ENCODE measurements at places on chromosomes 16 and 17.

GRCh38 chr16:11674001-11674817, 6.0 kb downstream of the SNN start:
- DNase-seq: no peak

DNA sequence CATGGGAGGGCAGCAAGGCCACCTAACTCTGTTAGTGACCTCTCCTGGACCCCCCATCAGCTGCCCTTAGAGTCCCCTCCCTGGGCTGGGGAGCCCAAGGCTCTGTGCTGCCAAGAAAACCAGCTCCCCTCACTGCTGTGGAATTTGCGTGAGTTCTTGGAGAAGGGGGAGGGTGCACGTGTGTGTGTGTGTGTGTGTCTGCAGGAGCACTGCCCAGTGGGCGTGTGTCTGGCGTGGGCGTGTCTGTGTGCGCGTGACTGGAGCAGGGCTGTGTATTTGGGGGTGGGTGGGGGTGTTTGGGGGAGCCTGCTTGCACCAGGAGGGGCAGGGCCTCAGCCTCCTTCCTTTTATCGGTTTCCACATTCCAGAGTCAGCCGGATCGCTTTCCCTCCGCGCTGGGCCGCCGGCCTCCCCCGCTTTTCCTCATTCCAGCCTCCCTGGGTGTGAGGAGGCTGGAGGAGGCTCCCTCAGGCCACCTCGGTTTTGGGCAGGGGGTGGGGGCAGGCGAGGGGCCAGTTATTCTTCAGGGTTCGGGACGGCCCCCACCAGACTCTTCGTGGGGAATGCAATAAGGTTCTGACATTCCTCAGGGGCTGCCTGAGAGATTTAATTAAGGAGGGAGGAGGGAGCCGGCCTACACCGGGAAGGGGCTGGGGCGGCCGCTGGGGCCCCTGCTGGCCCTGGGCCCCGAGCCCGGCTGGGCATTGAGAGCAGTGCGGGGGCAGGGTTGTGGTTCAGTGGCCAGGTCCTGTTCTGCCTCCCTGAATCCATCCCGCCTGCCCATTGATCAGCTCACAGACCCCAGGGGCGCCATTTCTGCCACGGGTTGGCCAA, 2.5 kb downstream of the VASN start:
- no peak for DNase-seq

GRCh38 chr17:7042501-7043181, 1.3 kb downstream of the SLC16A11 start:
- DNase-seq: peak; percentile 54

DNA sequence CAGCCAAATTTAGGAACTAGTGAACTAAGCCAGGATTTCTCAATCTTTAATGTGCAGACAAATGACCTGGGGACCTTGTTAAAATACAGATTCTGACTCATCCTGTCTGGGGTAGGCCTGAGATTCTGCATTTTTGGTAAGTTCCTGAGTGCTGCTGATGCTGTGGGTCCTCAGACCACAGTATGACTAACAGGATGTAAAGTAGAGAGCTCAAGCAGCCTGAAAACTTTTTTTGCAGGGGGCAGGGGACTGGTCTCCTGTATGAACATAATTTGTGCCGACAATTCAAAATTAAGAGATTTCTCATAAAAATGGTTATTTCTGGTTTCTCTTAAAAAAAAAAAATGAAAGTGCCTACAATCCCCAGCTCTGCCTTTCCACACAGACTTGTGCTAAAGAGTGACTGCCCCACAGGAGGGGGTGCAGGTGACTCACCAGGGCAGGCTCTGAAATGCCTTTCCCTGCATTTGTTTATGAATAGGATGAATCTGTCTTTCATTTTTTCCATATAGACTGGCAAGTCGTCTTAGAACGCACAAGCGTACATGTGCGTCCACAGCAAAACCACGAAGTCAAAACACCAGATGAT, 271.5 kb downstream of the PHKB start:
- DNase-seq: no peak

- peak; percentile 29 for DNase-seq
Observed at GRCh38 chr17:17919169-17920107, 52.8 kb downstream of the TOM1L2 start.

GRCh38 chr16:23842137-23842600, 6.4 kb downstream of the PRKCB start:
- peak; percentile 75 for DNase-seq

DNA sequence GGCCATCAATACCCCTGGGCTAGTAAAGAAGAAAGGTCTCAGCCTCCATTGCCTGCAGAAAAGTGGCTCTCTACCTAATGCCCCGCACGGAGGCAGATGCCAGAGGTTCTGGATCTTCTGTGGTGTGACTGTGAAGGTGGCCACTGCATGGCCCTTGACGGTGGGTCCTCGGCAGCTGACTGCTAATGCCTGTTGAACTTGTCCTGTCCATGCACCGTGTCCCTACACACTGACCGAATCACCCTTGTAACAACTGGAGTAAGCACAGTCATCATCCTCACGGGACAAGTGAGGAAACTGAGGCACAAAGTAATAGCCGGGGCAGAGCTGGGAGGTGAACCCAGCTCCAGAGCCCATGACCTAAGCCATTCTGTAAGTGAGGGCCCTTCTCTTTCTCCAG, 48.8 kb downstream of the MYH11 start:
- no peak for DNase-seq

DNA sequence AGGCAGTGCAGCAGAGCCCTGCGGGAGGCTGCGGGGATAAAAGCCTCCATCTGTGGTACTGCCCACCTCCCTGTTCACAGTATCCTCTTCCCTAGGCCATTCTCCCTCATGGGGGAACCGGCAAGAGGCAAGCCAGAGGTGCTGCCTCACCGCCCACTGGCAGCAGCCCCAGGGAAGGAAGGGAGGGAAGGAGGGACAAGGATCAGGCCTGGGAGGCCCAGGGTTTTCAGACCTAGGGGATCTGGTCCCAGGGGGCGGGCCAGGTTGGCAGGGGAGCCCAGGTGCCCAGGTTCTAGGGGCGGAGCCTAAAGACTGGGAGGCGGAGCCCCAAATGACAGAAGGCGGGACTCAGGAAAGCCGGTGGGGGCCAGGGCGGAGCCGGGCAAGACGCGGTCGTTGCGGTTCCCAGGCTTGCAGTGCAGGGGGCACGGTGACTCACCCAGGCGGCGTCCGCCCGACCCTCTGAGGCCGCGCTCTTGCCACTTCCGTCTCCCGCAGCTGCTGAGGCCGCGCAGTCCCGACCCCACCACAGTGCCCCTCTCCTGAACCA, 3.0 kb upstream of the MTMR4 start:
- DNase-seq: no peak

GRCh38 chr16:4859900-4860255, 12.6 kb downstream of the UBN1 start:
- no peak for DNase-seq

DNA sequence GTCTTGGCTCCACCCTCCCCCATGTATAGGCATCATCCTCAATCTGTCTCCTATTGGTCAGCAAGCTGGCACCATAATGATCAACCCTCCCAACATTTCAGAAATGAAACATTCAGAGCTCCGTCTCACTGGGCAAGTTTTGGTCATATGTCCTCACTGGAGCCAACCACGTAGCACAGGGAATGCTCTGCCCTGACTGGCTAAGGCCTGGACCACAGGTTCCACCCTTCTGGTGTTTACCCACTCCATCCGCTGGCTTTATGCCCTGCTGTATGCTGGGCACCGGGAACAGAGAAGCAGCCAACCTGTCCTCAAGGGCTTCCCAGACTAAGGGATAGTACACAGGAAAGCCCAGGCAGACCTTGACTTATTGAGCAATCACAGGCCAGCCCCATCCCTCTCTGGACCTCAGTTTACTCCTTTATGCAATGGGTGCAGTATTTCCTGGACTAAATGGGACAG, 20.5 kb downstream of the MYO15A start:
- DNase-seq: no peak

- no peak for DNase-seq
Observed at GRCh38 chr17:15946611-15947120, 1.7 kb downstream of the ADORA2B start.

DNA sequence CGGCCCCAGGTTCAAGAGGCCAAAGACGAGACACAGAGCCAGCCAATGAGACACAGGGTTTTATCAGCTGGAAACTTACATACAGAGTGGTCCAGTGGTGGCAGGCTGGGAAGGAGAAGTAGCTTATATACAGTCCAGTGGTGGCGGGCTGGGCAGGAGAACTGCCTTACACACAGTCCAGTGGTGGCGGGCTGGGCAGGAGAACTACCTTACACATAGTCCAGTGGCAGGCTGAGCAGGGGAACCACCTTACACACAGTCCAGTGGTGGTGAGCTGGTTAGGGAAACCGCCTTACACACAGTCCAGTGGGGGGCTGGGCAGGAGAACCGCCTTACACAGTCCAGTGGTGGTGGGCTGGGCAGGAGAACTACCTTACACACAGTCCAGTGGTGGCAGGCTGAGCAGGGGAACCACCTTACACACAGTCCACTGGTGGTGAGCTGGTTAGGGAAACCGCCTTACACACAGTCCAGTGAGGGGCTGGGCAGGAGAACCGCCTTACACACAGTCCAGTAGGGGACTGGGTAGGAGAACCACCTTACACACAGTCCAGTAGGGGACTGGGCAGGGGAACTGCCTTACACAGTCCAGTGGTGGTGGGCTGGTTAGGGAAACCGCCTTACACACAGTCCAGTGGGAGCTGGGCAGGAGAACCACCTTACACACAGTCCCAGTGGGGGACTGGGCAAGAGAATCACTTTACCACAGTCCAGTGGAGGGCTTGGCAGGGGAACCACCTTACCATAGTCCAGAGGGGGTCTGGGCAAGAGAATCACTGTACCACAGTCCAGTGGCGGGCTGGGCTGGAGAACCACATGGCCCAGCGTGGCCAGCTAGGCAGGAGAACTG, 90.9 kb downstream of the GAS7 start:
- DNase-seq: no peak

GRCh38 chr17:9456330-9456729, 119.3 kb downstream of the STX8 start:
- no peak for DNase-seq

GRCh38 chr16:51146256-51146924, 4.7 kb downstream of the SALL1 start:
- no peak for DNase-seq

DNA sequence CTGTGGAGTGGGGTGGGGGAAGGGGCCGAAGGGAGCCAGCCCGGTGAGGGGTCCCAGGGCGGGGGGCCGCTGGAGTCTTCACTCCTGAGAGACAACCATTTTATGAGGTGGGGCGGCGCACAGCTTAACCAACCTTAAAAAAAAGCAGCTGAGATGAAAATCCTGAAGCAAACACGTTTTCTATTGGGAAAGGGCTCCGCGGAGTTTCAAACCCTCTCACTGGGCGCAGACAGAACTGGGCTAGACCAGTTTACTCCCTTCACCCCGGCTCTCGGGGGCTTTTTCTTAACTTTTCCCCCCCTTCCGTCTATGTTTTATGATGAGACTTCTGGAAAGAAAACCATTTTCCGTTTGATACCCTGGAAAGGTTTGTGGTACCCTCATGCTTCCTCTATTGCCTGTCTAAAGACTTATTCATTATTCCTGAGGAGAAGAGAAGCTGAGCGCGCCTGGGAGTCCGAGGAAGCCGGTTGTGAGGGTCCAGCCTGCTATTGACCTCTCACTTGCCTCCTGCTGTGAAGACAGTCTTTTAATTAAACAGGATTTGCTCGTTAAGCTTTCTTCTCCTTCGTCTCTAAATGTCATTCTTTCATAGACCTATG, 482 bp upstream of the SSH2 start:
- peak; percentile 18 for DNase-seq

GRCh38 chr17:78337244-78338109, 22.4 kb downstream of the SOCS3 start:
- DNase-seq: peak; percentile 78

DNA sequence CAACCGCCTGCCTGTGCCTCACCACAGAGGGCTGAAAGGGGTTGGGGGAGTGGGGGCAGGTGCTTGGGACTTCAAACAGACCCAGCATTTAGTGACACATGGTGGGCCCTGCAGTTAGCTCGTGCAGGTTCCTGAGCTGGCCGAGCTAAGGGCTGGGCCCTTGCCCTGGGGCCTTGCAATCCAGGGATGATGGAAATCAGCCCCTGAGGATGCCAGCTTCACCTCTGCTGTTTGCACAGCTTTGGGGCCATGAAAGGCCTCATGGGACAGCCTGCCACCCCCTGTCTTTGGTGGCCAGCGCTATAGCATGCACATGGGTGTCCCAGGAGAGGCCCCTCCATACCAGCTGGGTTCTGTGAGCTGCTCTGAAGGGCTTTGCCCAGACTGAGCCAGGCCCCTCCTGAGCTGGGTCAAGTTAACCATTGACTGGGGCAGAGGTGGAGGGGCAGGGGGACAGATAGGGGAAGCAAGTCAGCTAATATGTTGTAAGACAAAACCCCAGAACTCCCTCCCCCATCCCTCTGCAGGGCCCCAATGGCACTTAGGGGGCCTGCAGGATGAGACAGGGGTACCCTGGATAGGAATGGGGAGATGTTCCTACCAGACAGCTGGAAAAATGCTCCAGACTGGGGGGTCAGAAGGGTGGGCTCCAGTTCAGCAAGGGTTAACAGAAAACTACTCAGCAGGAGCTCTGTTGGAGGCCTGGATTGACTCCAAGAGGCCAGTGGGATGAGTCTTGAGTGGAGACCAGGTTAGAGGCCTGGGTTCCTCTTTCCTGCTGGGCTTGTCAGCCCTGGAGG, 692 bp downstream of the PRR15L start:
- no peak for DNase-seq

Measured in GM06990 (cell line).